ENCODE measurements at places on chromosomes 6 and 20. TPM values are rescaled to one million over a fixed set of nuclear protein-coding genes. Genes with fewer than 3 reads are reported as not detected.

Gene GRM1
- total RNA-seq = 1.3 TPM

- DNase-seq = no peak
Observed at GRCh38 chr6:34810936-34811632, 19.2 kb downstream of the BLTP3A start.

DNA sequence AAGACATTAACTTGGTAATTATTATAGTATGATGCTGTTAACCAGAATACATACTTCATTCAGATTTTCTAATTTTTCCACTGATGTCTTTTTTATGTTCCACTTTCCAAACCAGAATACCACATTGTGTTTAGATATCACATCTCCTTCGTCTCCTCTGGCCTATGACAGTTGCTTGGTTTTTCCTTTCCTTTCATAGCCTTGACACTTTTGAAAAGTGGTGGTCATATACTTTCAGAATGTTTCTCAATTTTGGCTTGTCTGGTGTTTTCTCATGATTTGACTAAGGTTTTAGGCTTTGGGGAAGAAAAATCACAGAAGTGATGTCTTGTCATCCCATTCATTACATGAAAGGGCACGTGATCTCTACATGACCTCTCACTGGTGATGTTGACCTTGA lies 24.3 kb upstream of the RIMS4 start:
- DNase-seq = no peak

- no peak for DNase-seq
Observed at GRCh38 chr6:68333442-68333841, 301.6 kb upstream of the ADGRB3 start.

GRCh38 chr6:166689687-166690086 lies 62.6 kb upstream of the RPS6KA2 start:
- no peak for DNase-seq

DNA sequence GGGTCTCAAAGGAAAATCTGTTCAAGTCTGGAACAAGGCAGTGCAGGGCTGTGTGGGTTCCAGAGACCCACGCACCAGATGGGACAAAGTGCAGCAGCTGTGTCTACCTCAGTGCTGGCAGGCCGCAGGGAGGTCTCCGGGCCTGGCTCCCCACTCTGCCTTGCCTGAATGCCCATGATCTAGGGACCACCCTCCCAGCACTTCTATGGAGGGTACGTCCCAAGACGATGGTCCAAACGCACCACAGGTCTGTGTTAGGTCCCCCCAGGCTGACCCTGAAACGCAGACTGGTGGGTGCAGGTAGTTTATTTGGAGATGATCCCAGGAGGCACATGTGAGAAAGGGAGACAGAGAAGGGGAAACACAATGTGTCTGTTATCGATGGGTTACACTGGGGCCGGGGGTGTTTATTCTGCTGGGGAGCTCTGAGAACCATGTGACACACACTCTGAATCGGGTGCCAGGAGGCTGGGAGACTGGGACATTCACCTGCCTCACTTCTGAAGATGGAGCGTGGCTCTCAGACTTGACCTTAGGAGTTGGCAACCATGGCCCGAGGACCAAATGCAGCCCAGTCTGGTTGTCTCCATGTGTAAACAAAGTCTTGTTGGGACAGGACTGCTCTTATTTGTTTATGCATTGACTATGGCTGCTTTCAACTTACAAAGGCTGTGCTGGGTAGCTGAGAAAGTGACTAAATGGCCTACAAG lies 21.7 kb downstream of the CST9L start:
- no peak for DNase-seq

GRCh38 chr6:156160795-156161165 lies 616.4 kb upstream of the ARID1B start:
- DNase-seq = no peak

DNA sequence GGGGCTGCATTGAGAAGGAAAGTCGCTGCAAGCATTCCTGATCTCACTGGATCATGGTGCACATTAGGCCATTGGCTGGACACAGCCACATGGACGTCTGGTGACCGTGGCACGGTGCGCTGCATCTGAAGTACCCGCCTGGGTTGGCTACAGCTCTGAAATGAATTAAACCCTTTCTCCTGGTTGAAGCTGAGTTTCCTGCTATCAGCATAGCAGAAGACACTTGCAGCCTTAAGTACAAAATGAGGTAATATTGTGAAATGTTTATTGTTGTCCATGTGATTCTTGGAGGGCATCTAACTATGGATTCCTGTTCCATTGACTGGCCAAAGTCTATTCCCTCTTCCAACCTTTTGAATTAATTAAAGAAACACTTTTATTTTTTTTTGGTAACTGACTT lies 89.8 kb upstream of the ADTRP start:
- no peak for DNase-seq

Gene ALDH8A1
- total RNA-seq = not detected

Gene CYP39A1
- 2.4 TPM for total RNA-seq

DNA sequence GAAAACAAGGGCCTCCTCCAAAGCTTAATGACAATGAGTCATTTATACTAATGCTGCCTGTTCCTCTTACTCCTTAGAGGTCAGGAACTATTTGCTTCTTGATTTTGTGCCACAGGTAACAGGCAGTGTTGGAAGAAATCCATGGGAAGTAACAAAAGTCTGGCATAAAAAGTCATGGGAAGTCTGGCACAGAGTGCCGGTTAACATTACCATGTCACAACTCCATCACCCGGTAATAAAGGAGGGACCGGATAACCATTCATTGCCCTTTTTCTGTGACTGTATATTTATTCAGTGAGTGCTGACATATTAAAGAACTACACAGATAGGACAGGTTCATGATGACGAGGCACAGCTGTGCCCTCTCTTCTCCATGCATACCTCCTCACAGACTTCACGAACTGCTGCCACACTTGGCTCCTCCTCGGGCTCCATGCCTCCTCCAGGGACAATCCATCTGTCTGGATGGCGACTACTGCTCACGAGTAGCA lies 50.9 kb downstream of the NUDT3 start:
- DNase-seq = no peak

Gene PRSS16
- 20.2 TPM for total RNA-seq

Gene CNR1
- 3.1 TPM for total RNA-seq

Gene OLIG3
- total RNA-seq = 0.60 TPM

DNA sequence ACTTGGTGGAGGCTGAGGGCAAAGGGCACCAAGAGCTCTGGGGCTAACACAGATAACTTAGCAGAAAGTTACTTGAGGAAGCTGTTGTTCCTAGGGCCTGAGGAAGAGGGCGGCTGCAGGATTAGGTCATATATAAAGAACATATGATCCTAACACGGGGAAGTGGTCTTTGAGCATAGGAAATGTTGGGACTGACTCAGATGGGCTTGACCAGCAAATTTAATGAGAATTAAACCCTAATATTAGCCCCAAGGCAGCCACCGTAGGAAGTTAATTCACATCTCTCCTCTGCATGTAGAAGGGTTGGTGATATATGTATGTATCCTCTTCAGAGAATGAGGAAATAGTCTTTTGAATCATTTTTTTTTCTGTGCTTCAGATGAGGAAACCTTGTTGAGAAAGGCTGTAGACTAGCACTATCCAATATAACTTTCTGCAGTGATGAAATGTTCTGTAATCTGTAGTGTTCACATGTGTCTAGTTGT lies 9.2 kb upstream of the ZBTB9 start:
- DNase-seq = no peak

DNA sequence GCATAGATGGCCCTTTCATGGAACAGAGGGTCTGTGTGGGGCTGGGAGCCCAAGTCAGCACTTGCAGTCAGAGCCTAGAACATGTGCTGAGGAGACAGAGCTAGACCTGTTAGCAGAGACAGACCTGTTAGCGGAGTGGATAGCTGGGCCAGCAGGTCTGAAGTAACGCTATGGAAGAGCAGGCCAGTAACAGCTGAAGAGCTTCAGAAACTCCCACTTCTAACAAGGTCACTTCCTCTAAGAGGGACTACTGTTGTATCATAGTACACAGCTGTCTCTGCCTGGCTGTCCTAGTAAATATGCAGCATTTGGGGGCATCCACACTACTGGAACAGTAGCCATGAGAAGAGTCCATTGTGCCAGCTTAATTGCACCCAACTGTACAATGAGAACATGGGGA lies 41.2 kb upstream of the POLR1H start:
- DNase-seq = no peak

DNA sequence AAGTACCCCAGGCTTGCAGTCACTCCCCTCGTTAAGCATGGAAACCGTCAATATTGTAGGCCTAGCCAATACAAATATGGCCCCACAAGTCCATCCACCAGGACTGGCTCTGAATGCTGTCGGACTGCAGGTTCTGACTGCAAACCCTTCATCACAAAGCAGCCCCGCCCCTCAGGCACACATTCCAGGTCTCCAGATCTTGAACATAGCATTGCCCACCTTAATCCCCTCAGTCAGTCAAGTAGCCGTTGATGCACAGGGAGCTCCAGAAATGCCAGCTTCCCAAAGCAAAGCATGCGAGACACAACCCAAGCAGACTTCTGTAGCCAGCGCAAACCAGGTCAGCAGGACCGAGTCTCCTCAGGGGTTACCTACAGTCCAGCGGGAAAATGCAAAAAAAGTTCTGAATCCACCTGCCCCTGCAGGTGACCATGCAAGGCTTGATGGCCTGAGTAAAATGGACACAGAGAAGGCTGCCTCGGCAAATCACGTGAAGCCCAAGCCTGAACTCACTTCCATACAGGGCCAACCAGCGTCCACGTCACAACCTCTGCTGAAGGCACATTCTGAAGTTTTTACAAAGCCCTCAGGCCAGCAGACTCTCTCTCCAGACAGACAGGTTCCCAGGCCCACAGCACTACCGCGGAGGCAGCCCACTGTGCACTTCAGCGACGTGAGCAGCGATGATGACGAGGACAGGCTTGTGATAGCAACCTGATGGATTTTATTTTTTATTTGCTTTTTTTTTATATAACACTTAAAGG lies 126.2 kb upstream of the EDN1 start:
- DNase-seq = no peak

DNA sequence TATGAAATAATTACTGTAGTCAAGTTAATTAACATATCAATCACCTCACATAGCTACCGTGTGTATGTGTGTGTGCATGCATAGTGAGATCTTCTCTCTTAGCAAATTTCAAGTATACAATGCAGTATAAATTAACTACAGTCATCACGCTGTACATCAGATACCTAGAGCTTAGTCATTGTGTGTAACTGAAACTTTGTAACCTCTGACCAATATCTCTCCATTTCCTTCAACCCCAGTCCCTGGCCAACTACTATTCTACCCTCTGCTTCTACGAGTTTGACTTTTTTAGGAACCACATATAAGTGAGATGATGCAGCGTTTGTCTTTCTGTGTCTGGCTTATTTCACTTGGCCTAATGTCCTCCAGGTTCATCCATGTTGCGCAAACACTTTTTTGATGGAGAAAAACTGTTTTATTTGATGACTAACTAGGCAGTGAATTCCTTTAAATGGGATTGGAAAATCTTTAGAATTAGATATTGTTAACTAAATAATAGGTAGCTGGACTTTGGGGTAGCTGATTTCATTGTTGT lies 459.5 kb downstream of the DHX35 start:
- DNase-seq = no peak

GRCh38 chr6:110324548-110324947 lies 33.6 kb downstream of the METTL24 start:
- no peak for DNase-seq

Gene TNFAIP3
- 1.6 TPM for total RNA-seq

DNA sequence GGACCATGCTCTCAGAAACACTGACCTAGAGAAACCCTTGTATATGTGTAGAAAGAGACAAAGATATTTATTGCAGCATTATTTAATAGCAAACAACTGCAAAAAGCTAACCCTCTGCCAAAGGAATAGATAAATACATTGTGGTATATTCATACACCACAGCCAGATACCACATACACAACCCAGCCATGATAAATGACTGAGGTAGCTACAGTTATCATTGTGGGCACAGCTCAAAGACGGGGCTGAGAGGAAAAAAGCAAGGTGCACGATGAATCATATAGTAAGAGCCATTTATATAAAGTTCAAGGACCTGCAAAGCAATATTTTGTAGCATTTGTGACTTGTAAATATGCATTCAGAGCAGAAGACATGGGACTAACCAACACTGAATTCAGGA lies 30.8 kb downstream of the RSPO4 start:
- DNase-seq = no peak

DNA sequence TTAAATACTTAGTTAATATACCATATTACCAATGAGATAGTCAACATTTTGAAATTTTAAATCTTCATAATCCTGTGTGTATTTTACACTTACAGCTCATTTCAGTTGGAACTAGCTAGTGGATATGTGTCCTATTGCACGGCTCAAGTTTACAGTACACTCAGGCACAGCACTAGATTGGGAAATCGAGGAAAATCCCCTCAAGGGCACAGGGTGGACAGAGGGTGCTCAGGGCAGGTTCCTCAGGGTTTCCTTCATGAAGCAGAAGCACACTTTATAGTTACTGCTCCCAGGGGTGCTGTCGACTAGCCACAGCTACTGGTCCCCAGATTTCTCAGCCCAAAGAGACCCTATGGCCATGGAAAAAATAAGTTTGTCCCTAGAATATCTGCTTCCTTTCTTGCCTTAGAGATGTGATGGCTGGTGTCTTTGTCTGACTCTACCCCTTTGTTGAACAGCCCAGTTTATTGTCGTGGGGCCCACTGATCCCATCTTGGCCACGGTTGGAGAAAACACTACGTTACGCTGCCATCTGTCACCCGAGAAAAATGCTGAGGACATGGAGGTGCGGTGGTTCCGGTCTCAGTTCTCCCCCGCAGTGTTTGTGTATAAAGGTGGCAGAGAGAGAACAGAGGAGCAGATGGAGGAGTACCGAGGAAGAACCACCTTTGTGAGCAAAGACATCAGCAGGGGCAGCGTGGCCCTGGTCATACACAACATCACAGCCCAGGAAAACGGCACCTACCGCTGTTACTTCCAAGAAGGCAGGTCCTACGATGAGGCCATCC lies 1.5 kb downstream of the BTN2A1 start:
- no peak for DNase-seq

DNA sequence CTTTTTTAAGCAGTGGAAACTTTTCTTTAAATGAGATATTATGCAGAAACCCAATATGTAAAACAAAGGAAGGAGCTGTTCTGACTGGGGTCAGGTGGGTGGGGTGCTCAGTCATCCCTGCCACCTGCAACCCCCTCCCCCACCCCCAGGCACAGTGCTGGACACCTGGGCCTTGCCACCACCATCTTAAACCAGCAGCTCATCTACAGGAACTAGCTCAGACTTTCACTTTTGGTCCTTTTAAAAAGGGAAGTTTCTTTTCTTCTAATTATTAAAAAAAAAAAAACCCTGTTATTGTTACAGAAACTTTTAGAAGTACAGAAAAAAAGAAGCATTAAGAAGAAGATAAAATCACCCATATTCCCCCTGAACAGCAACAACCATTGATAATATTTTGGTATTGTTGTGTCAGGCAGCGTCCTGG lies 37.1 kb downstream of the PPP1R16B start:
- DNase-seq = no peak

Gene RSPO3
- not detected for total RNA-seq

DNA sequence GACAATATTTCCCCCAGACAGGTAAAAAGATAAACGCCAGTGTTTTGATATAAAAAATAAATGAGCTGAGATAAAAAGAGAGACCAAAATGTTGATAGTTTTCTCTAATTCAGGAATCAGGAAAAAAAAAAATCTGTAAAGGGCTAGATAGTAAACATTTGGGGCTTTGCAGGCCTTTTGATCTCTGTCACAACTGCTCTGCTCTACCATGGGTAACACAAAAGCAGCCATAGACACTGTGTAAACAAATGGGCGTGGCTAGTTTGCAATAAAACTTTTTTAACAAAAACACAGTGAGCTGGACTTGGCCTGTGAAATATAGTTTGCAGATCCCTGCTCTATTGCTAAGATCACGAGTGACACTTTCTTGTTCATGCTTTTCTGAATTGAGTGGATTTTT lies 219.1 kb upstream of the STXBP5 start:
- no peak for DNase-seq

GRCh38 chr20:7773511-7773910 lies 166.7 kb downstream of the HAO1 start:
- no peak for DNase-seq
